GM19239 (cell line): ENCODE measurements at places on chromosomes 1 and 21.

- DNase-seq, result no peak
Measured at GRCh38 chr1:180192172-180192571, 37.5 kb downstream of the QSOX1 start.

GRCh38 chr1:244395965-244396364, 55.7 kb downstream of the ADSS2 start:
- DNase-seq, result no peak

DNA sequence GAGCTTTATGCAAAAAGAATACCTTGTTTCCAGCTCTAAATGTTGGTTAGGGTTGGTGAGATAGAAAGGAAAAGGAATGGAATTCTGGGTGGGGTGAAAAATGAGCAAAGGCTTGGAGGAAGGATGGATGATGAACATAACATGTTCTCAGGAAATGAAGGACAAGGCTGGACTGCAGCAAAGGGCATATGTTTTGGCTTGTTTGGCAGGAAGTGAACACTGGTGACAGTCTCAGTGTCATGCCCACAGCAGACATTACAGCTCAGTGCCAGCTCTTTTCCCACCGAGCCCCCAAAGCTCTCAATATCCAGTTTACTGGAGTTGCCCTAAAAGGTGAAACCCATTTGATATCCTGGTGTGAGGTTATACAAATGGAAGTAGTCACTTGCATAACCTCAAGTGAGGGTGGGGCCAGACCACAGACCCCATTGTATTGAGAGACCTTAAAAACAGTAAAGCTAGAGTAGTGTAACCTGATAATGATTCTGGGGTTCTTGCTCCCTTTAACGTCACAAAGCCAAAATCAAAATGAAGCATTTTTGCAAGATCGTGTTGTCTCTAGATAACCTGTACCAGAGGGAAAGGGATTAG, 270.6 kb downstream of the NFIA start:
- DNase-seq, result no peak

- no peak for DNase-seq
Measured at GRCh38 chr1:233256789-233257188, 38.7 kb downstream of the PCNX2 start.

GRCh38 chr1:73673971-73674370, 524.0 kb downstream of the LRRIQ3 start:
- DNase-seq, result no peak

DNA sequence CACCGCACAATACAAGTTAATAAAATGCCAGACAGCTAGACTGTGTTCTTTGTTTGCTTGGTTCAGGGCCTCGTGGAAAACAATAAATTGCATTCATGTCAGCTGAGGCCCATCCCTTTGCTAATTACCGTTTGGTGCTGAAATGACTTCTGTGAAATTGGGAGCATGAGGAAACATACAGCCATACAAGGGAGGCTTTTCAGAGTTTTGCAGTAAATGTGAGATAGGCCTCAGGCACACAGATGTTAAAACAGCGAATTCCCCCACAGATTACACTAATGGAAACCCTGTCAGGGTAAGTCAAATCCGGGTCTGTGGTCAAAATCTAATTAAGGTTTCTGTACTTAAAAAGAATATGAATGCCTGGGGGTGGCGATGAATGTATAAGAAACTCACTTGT, 173.5 kb upstream of the LMO4 start:
- DNase-seq, result no peak

- DNase-seq, result no peak
Measured at GRCh38 chr21:15908187-15908586, 178.4 kb downstream of the USP25 start.

GRCh38 chr1:177200290-177200689, 29.5 kb downstream of the BRINP2 start:
- no peak for DNase-seq

DNA sequence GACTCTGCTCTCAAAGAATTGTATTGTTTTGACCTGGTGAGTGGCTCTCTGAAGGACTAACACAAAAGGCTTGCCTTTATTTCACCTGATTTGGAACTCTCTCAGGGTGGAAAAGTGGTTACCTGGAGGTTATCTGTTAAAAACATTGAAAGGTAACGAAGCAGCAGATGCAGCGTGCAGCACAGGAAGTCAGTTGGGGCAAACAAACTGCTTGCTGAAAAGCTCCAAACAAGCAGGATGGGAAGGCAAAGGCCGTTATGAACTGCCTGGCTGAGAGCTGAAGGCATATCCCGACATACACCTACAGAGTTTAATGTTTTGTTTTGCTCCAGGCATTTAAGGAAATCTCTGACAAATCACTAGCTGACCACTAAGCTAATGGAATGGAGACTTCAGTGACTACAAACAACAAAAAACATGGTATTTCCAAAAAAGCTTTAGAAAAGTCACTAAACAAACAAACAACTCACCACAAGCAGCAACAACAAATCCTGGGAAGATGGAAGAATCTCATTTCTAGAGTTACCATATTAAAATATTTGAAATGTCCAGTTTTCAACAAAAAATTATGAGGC, 44.3 kb upstream of the BATF3 start:
- DNase-seq, result no peak

DNA sequence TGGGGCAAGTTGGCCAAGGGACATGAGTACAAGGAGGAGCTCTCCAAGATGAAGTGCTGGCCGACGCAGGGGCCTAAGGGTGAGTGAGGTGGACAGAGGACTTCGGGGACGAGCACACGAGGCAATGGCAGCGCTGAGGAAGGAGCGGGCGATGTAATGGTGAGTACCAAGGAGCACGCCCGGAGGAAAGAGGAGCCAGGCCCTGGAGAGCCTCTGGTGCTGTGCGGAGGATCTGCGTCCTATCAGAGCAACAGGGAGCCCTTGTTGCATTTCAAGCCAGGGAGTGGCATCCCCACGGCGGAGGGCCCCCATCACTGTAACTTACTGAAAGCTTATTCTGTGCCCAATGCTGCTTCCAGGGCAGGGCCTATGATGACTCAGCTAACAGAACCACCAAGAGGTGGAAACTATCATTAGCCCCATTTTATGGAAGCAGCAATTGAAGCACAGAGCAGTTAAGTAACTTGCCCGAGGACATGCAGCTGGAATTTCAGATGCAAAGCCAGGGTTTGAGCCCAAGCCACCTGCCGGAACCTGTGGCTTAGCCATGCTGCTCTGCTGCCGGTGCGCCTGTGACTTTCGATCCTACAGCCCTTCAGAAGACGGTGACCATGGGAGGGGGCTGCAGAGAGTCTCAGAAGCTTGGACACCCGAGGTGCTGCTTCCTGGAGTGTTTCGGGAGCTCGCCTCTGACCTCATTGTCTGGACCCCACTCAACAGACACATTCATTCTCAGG, 17.6 kb upstream of the AJAP1 start:
- DNase-seq, result no peak

- no peak for DNase-seq
Measured at GRCh38 chr1:158121604-158122254, 59.0 kb upstream of the CD1D start.

GRCh38 chr21:41960386-41960785, 6.6 kb upstream of the C2CD2 start:
- DNase-seq, result no peak

DNA sequence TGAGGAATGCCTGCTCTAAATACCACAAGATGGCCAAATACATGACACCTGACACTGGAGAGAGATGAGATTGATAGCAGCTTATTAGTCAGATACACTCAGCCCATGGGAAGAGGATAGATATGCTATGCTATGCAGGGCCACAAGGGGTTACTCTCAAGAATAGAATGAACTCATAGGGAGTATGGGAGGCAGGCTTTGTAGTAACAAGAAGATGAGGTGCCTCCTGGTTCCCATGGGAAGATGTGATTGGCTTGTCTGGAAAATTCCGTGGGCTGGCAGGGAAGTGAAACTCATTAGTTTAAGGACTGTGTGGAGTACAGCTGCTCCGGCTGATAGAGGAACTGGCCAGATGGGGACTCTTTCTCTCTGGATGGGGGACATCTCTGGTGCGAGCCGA, 16.5 kb downstream of the CCDC30 start:
- no peak for DNase-seq

DNA sequence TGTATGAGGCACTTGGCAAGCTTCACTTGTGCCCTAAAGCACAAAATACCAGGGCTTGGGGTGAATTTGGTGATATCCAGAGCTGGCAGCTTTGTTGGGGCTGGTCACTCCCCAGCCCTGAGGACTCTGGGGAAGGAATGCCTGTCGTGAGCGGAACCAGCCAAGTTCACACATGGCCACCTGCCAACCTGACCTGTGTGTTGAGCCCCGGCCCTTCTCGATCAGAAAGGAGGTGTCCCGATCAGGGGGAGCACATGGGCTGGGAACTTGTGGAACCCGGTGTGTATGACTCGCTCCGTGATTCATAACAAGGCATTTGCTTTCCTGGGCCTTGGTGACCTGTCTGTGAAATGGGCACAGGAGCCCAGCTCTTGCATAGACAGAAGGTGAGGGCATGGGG, 43.1 kb downstream of the AGPAT3 start:
- no peak for DNase-seq

- DNase-seq, result no peak
Measured at GRCh38 chr1:24899581-24900485, 30.2 kb downstream of the RUNX3 start.

DNA sequence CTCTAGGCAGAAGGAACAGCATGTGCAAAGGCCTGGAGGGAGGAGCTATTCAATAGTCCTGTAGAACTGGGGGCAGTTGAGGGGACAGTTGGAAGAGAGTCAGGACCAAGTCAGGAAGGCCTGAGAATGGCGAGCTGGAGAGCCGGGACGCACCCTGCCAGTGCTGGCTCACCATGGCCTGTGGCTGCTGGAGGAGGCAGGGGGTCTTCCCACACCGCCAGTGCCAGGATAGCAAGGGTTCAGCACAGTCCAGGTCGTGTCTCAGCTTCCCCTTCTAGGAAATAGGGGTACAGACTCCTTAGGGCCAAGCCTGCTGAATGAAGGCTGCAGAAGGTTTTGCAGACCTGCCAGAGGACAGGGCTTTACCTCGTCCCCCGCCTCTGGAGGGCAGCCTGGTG, 7.3 kb downstream of the PODN start:
- no peak for DNase-seq

DNA sequence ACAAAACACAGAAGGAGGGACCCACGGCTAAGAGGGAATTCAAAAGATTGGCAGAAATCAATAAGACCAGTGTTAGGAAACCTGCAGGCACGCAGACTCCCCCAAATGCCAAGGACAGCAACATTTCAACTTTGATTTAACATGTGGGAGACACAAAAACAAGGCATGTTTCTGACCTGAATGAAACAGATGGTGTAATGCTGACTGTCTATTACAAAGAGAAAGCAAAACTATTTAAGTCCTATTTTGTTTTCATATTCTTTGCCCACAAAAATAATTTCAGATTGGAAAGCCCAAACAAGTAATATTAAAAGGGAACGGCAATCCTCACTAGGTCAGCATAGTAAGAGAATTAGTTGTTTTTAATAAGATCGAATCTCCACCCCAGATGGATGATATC, 107.9 kb downstream of the S1PR1 start:
- DNase-seq, result no peak
